ENCODE measurements at places on chromosomes 1 and 21.

GRCh38 chr1:116375148-116375886, 2.3 kb downstream of the ATP1A1 start:
- DNase-seq: no peak

GRCh38 chr1:170044187-170044586, 30.3 kb downstream of the KIFAP3 start:
- DNase-seq: no peak

- peak; percentile 88 for DNase-seq
These were observed 2.0 kb upstream of the NID1 start for GRCh38 chr1:236066828-236067386.

GRCh38 chr1:6923955-6924881, 139.0 kb downstream of the CAMTA1 start:
- no peak for DNase-seq

DNA sequence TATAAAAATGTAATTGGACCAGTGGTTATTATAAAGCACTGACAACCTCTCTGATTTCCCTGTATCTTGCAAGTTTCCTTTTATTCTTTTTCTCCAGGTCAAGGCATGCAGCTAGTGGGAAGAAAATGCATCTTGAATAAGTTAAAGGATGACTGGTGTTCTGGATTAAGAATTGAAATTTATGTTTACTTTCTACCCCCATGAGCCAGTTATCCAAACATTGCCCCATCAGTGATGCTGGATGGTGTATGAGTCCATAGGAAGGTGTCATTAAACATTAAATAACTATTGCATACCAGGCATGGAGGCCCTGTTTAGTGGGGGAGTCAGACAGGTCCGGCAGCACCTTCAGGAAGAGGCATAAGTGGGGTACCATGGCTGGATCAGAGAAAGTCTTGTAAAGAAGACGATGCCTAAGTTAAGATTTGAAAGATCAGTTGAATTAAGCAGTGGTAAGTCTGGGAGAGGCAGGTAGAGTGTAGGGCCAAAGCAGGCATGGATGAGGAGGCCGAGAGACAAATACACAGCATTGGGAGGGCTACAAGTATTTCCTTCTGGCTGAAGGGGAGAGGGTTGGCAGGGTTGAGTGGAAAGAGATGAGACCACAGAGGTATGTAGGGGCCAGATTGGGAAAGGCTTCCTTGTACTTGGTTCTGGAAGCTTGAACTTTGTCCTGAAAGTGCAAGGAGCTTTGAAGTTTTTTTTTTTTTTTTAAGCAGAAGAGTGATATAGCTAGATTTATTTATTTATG, 5.7 kb downstream of the SZRD1 start:
- no peak for DNase-seq

DNA sequence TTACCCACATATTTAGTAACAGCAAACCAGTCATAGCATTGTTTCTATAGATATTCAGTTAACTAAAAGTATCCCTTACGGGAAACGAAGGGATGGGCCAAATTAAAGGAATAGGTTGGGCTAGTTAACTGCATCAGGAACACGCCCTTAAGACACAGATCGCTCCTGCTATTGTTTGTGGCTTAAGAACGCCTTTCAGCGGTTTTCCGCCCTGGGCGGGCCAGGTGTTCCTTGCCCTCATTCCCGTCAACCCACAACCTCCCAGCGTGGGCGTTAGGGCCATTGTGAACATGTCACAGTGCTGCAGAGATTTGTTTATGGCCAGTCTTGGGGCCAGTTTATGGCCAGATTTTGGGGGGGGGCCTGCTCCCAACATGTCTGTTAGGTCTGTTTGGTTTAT, 14.7 kb downstream of the TNFRSF18 start:
- no peak for DNase-seq

DNA sequence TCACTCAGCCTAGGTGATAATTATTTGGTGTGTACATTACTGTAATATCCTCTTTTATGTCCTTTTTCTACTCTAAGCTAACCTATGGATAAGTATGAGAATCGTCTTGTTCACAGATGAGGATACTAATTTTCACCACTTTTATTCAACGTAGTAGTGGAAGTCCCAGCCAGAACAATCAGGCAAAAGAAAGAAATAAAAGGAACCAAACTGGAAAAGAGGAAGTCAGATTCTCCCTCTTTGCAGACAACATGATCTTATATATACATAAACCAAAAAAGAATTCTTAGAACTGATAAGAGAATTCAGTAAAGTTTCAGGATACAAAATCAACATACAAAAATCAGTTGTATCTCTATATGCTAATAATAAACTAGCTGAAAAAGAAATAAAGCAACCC, 12.6 kb upstream of the RGL1 start:
- no peak for DNase-seq

DNA sequence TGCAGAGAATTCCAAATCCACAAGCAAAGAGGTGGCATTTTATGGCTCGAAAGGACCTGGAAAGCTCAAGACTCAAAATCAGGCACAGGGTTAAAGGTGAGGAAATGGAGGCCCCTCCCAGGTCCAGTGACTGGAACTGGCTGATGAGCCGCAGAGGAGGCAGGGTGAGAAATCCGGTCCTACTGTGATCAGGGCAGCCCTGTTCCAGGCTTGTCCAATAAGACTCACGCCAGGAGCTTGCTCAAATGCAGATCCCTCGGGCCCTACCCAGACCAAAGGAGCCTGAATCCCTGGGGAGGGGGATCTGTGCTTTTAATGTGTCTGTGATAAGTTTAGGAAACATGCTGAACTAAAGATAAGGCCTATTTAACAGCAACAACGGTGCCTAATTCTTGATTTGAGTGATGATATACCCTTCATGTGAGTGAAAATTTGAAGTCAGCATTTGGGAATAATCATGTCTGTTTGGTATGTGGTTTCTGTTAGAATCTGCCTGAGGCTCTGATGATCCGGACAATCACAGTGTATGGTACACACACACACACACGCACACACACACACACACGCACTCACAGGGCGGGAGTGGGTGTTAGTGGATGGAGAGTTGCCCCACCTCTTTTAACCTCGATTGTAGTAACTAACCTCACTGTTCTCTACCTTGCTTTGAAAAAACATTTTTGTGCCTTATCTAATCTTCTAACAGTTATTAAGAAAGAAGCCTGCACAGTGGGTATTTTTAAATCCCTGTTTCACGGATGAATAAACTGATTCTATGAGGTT, 54.1 kb upstream of the LYST start:
- no peak for DNase-seq

GRCh38 chr1:88276163-88276562, 407.9 kb upstream of the PKN2 start:
- no peak for DNase-seq

GRCh38 chr1:45840704-45841103, 37.3 kb downstream of the MAST2 start:
- peak; percentile 10 for DNase-seq

GRCh38 chr1:65334081-65334480, 24.7 kb downstream of the DNAJC6 start:
- DNase-seq: no peak

DNA sequence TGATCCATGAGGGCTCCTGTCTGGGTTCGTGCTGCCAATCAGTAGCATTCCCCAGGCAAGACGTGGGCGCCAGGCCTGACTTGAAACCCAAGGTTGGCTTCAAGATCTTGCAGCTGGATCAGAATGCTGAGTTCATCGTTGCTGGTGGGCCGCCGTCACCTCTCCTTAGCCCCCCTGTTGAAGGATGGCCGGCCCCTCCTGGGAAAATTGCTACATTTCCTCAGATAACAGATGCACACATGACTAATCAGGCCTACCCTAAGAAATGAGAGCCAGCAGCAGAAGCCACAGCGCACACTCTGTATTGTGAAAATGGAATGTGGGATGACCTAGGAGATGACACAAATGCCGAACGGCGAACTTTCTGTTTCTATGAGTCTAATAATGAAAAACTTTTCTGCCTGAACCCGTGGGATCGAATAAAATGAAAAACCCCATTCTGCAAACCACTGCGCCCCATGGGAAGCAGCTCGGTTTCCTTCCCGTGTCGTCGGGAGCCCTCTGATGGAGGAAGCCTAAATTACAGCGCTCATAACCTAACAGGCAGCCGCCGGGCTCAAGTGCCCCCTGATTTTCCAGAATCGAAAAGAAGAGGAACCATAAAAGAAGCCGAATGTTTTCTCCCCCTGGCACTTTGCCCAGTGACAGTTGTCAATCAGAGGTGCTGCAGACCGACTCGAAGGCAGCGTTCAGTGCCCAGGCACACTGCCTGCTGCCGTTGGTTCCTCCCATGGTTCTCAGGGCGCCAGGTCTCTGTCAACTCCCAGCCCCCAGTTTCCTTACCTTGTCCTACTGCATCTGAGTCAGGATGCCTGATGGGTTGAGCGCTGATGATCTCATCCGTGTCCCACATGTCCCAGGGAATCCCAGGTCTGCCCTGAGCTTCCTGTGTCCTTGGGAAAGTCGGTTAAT, 38.2 kb upstream of the H6PD start:
- DNase-seq: peak; percentile 80

DNA sequence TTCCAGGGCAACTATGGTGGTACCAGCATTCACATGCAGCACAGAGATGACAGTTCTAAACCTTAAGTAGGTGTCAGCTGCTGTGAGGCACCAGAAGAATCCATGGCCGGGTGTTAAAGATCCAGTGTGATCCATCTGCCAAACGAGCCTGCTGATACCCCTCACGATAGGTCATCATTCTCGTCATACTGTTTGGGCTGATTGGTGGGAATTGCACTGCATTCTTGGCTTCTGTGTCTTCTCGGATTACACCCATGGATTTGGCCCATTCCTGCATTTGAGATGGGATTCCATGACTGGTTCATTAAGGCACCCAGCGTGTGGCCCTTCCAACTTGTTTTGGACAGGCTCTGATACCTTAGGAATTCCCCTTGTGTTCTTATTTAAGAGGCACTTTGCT, 55.2 kb downstream of the ST6GALNAC3 start:
- DNase-seq: no peak

DNA sequence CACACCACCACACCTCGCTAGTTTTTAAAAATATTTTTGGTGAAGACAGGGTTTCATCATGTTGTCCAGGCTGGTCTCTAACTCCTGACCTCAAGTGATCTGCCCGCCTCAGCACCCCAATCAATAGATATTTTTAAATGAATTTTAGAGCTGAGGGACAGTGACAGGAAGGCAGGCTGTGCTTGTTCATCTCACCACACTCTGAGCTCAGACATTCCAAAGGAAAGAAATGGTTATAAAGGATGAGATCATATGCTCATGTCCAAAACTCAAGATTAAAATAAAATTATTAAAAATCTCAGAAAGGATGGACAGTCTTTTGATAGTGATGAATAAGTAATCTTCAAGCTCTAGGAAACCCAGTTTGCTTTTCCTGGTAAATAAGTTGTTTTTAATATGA, 40.9 kb downstream of the L1TD1 start:
- no peak for DNase-seq

DNA sequence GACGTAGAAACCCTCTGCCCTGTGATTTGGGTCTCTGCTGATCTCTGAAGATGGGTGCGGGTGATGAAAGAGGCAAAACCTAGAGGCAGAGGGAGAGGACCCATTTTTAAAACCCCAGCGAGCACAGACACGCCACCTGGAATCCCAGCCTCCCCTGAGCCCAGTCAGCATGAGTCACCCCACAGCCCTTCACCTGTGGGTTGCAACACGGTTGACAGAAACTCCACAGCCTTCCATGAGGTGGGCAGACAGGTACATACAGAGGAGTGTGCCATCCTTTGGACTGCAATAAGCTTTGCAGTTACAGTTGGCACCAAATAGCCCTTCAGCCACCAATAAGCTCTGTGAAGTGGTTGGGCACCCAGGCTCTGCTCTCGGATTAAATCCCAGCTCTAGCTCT, 2.1 kb upstream of the GRHL3 start:
- no peak for DNase-seq

- peak; percentile 8 for DNase-seq
These were observed 490 bp upstream of the FAM110D start for GRCh38 chr1:26158271-26158907.

- DNase-seq: no peak
These were observed 44.6 kb downstream of the TBCE start for GRCh38 chr1:235411489-235412486.

Measured in GM20000 (cell line).